ENCODE measurements at places on chromosomes 3 and 15.

DNA sequence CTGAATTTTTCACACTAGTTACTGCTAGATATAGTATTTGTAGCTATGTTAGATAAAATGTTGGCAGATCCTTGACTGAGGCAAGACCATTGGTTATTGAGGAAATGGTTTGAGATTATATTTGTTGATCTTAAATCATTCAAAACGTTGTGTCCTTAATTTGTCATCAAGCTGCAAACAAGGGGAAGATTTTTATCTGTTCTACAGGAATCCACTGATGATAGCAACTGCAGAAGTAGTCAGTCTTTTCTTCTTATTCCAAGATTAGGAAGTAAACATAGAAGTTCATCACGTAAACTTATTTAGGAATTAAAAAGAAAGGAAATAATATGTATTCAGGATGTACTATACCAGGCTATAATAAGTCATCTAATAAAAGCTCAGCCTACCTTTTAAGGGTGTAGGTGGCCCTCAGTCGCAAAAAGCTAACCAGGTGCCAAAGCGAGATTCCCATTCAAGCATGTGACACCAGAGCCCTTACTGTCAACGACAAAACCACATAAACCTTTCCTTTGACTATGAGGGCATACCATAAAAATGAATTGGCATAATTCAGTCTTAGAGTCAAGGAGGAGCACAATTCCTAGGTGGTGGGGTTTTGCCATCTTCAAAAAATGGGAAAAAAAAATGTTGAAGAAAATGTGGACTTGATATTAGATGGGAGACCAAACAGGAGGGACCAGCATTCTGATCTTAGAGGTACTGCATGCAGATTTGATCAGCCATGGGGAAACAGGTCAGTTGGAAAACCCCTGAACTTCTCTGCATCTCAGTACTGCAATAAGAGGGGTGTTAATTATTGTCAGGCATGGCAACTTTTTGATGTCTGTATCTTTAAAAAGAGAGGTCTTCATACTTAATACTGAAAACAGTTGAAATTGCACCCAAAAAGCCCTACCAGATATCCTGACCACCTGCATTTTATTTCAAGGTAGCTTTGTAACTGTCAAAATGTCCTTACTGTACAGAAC, 212.5 kb upstream of the UBE2E1 start:
- DNase-seq, result no peak

DNA sequence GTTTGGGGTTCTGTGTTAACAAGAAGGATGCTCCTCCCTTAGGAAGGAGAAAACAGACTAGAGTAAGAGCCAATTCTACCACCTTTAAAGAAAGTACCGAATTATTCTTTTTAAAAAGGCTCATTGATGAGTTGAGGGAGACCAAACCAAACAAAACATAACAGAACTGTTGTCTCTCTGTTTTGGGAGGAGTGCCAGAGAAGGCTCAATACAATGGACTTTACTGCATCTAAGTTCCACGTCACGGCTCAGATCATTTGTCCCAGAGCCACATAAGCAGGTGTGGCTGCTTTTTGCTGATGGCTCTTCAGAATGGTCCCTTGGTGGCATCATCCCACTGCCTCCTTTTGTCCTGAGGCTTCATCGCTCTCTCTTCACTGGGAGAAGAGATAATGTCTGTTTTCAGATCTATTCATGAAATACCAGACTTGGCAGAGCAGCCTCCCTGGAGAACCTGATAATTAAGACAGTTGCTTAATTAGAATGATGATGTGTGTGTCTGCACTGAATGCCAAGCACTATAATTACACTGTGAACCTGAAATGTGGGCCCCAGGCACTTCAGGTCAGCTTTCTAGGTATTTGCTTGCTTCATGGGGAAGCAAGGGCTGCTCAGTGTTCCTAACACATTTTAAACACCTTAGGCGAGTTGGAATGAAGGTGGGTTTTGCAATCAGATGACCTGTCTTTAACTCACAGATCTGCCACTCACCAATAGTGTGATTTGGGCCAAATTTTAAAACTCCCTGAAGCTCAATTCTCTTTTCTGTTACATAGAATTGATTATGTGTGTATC, 335.2 kb upstream of the MCTP2 start:
- peak; percentile 56 for DNase-seq

- no peak for DNase-seq
These were observed 3.1 kb downstream of the CLEC3B start for GRCh38 chr3:45029216-45029615.

- DNase-seq, result no peak
These were observed 110.0 kb upstream of the SLC4A7 start for GRCh38 chr3:27594096-27594690.

GRCh38 chr15:35886765-35887164, 340.8 kb upstream of the DPH6 start:
- DNase-seq, result peak; percentile 38

DNA sequence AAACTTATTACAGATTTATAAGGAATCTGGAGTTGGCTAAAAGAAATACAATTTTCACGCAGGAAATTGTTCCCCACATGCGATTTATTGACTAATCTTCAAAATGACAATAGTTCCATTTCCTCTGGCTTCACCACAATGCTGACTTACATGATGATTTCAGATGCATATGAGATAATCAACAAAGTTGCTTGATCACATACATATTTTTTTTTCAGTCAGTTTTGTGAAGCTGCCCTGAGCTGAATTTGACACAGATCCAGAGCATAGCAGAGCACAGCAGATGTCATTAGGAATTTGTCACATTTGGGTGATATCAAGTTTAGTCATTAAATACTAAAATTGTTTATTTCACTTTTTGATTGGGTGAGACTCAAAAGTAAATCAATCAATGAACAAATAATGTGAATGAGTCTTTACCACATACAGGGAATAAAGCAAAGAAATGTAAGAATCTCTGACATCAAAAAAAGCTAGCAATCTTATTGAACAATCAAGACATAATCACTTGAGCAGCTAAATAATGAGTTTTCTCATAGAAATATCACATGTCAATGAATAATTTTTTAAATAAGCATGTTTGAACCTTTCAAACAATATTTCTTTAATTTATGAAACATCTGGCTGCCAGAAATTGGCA, 18.3 kb downstream of the CPB1 start:
- no peak for DNase-seq

GRCh38 chr3:142852009-142852408, 36.9 kb downstream of the PCOLCE2 start:
- peak; percentile 13 for DNase-seq

GRCh38 chr3:41365973-41366372, 166.7 kb downstream of the CTNNB1 start:
- DNase-seq, result no peak

- no peak for DNase-seq
These were observed 343.7 kb downstream of the EPHB1 start for GRCh38 chr3:135138776-135139175.

GRCh38 chr15:43484455-43484854, 8.5 kb downstream of the TP53BP1 start:
- DNase-seq, result no peak

DNA sequence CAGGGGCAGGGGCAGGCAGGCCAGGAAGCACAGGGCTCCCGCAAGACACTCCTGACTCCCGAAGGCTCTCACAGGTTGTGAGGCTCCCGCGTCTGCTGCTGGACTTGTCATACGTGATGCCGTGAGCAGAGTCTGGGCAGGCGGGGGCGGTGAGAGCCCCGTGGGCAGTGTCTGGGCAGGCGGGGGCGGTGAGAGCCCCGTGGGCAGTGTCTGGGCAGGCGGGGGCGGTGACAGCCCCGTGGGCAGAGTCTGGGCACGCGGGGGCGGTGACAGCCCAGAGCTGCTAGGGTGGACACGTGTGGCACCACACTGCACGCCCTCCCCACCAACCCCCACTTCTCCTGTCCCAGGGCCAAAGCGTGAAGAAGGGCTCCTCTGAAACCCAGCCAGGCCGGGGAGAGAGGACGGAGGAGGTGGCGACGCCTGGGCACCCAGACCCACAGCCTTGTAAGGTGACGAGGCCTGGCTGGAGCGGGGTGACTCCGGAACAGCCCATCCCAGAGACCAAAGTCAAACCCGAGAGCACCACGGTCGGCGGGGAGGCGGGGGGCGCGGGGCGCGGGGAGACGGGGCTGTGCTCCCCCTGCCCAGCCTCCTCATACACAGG, 35.0 kb downstream of the TNK2 start:
- no peak for DNase-seq

GRCh38 chr3:26307192-26307591, 315.4 kb upstream of the LRRC3B start:
- DNase-seq, result no peak

DNA sequence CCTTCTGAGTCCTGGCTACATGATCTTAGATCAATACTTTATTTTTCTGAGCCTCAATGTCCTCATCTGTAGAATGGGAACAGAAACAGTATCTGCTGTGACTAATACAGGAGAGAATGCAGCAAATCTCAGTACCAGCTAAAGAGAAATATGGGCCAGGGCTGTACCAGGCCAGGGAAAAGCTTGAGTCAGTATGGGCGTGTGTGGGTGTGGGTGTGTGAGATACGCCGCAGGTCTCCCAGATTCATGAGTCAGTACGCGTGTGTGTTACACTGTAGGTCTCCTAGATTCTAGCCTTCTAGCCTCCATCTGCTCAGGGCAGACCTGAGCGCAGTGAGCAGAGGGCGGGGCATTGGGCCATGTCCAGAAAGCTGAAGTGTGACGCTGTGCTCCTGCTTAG, 15.2 kb downstream of the GNAI2 start:
- DNase-seq, result peak; percentile 96

- DNase-seq, result no peak
These were observed 92.8 kb upstream of the MITF start for GRCh38 chr3:69646287-69647067.

GRCh38 chr3:20343790-20344189, 157.8 kb upstream of the SGO1 start:
- DNase-seq, result no peak

GRCh38 chr15:35705884-35706585, 160.1 kb upstream of the DPH6 start:
- DNase-seq, result no peak

DNA sequence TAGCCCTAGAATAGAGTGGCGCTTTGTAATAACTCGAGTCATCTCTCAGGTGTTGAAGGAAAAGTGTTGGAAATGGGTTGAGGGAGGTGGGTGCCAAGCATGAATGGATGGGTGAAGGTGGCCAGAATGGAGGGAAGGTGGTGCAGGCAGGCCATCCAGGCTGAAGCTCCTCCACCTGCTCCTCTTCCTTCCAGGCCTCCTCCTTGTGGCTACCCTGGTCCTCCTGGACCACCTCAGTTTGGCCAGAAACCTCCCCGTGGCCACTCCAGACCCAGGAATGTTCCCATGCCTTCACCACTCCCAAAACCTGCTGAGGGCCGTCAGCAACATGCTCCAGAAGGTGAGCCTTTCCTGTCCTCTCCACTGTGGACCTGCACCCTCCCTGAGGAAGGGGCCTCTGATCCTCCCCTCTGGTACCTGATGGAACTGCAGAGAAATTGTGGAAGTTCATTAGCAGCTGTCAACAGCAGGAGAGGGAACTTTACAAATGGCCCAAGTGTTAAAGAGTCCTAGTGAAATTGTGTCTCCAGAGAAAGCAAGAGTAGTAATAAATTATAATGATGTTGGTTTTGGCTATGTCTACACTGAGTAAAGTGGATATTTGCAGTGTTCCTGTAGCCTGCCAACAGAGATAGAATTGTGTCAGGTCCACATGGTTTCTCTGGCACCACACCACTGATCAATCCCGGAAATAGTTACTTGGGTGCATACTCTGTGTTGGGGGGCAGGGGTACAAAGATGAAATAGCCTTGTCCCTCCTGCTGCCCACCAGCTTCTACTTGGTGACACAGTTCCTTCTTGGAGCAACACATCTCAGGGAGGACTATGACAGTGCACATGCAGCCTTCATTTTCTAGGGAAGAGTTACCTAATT, 1.6 kb downstream of the IL12A start:
- no peak for DNase-seq

GRCh38 chr15:98878862-98879261, 128.7 kb downstream of the PGPEP1L start:
- DNase-seq, result no peak

DNA sequence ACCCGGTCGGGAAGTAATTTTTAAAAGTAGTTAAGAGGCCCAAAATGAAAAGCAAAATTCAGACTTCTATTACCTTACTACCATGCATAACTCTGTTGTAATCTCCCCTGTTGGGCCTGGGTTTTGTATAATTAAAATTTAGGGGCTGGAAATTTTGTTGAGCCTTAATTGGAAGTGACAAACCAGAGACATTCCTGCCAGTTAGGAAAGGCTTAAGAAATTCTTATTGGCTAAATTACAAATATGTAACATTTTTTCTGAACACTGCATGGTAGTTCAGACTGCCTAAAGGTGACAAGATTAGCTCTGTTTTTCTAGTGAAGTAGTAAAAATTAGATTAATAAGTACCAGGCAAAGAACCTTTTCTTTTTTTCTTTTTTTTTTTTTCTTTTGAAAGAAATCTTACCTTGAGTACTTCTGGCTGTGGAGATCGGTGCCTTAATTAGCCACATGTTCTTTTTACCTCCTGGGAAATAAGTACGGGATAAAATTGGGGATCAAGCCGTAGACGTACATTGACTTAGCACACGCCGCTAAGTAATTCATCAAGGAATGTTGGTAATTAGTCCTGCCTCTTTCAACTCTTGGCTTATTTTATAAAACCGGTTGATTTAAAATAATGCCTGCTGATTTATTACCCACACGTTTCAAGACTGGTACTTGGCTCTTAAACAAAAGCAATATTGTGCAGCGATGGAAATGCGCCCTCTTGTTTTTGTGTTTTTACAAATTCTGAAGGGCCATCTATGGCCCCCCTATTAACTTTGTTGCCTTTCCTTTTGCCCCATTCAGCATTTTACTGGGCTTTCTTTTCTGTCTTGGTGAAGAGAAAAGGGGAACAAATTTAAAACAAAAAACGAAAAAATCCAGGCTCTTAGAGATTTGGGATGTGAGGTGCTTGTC, 111.2 kb upstream of the SAMMSON start:
- DNase-seq, result no peak

DNA sequence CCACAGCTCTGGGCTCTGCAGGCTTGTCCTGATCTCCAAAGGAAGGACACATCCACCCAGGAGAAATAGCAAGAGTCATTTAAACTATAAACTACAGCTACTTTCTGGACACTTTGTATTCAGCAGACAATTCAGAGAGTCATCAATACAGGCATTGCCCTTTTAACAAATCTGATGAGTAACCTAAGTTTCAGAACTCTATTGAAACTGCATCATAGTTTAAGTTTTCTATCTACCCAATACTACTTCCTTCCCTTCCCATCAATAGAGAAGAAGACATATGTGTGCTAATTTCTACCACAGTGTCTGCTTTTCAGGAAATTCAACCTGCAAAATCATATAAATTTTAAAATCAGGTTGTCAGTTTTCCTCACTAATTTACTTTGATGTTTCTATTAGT, 736.5 kb downstream of the IGSF11 start:
- no peak for DNase-seq

GRCh38 chr3:39088456-39088855, 19.0 kb downstream of the GORASP1 start:
- no peak for DNase-seq

- DNase-seq, result no peak
These were observed 283.2 kb downstream of the EPHB1 start for GRCh38 chr3:135078283-135078682.

GRCh38 chr3:175248832-175249231, 389.7 kb downstream of the NAALADL2 start:
- DNase-seq, result no peak
